ENCODE measurements at places on chromosomes 16 and 17. TPM values are rescaled to one million over a fixed set of nuclear protein-coding genes. Genes with fewer than 3 reads are reported as not detected.

The KIFC3 gene
- 33.2 TPM for polyA plus RNA-seq

The RNF227 gene
- 81.4 TPM for polyA plus RNA-seq

The TNP2 gene
- polyA plus RNA-seq, result not detected

The MOSMO gene
- polyA plus RNA-seq, result 40.3 TPM

The CLEC3A gene
- polyA plus RNA-seq, result not detected

The ZNF423 gene
- polyA plus RNA-seq, result 4.5 TPM

The C17orf50 gene
- polyA plus RNA-seq, result not detected

The SCARF1 gene
- 5.4 TPM for polyA plus RNA-seq

The SMIM5 gene
- polyA plus RNA-seq, result not detected

The TP53TG3F gene
- not detected for polyA plus RNA-seq

The GPR142 gene
- polyA plus RNA-seq, result not detected

The TEX14 gene
- polyA plus RNA-seq, result 0.90 TPM

The KRT39 gene
- polyA plus RNA-seq, result not detected

The CDRT15L2 gene
- not detected for polyA plus RNA-seq

The CFAP97D1 gene
- polyA plus RNA-seq, result 0.09 TPM

The ALDOA gene
- polyA plus RNA-seq, result 71.3 TPM

The RUSF1 gene
- polyA plus RNA-seq, result 108 TPM

The SLC52A1 gene
- polyA plus RNA-seq, result not detected

The PMFBP1 gene
- polyA plus RNA-seq, result 0.12 TPM
